ENCODE measurements at places on chromosomes 3 and 15.
A peak's percentile ranks its signal among the peaks of the same experiment; 100 is the strongest.

GRCh38 chr15:61915640-61916039 is 144.6 kb downstream of the VPS13C start:
- no peak for DNase-seq

GRCh38 chr3:183490211-183490601 is 61.8 kb upstream of the MCF2L2 start:
- no peak for DNase-seq

DNA sequence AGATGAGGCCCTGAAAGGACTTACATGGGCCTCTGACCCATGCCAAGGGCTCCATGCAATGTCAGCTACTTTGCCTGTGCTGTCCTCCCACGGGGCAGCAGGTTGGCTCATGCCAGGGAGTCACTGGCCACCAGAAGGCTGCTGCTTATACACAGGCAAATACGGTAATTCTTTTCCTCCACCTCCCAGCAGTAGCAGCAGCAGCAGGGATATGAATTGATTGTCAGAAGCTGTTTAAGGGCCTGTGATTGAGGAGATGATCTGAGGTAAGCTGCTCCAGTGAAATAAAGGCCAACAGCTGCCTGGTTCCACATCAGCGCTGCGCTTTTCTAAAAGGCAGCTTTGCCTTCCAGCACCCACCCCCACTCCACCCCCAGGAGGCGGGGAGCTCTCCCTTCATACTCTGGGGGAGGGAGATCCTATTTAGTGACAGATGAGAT is 250.5 kb downstream of the SHQ1 start:
- DNase-seq, result peak; percentile 19

DNA sequence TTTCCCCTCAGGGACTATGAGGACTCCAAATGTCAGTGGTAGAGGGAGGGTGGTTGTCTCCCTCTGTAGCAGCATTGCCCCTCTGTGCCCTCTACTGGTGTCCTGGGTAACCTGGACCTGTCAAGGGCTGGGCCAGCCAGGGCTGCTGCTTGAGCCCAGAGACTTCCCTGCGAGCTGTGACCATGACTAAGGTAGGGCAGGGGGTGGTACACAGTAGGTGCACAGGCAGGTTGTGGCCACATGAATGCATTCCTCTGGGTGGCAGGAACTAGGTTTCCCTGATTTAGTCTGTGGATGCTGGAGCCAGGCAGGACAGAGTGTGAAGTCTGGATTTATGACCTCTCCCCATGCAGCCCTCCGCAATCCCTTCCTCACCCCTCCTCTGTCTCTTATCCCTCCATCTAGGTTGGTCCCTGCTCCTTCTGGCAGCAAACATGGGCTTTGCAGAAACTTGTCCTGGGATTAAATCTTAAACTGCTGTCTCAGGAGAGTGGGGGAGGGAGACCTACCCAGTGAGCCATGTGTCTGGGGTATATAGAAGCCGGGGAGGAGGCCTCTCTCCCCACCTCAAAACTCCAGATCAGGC is 8.7 kb upstream of the SEMA3F start:
- peak; percentile 44 for DNase-seq

GRCh38 chr15:74723754-74724334 is 1.5 kb downstream of the CYP1A1 start:
- peak; percentile 74 for DNase-seq

- peak; percentile 25 for DNase-seq
Measured at GRCh38 chr15:86735247-86736040, 655.8 kb downstream of the AGBL1 start.

- DNase-seq, result no peak
Measured at GRCh38 chr15:77347197-77347596, 72.7 kb downstream of the PEAK1 start.

- DNase-seq, result peak; percentile 6
Measured at GRCh38 chr15:50066202-50066601, 52.8 kb downstream of the ATP8B4 start.

GRCh38 chr3:99366663-99367429 is 271.5 kb upstream of the COL8A1 start:
- peak; percentile 15 for DNase-seq

DNA sequence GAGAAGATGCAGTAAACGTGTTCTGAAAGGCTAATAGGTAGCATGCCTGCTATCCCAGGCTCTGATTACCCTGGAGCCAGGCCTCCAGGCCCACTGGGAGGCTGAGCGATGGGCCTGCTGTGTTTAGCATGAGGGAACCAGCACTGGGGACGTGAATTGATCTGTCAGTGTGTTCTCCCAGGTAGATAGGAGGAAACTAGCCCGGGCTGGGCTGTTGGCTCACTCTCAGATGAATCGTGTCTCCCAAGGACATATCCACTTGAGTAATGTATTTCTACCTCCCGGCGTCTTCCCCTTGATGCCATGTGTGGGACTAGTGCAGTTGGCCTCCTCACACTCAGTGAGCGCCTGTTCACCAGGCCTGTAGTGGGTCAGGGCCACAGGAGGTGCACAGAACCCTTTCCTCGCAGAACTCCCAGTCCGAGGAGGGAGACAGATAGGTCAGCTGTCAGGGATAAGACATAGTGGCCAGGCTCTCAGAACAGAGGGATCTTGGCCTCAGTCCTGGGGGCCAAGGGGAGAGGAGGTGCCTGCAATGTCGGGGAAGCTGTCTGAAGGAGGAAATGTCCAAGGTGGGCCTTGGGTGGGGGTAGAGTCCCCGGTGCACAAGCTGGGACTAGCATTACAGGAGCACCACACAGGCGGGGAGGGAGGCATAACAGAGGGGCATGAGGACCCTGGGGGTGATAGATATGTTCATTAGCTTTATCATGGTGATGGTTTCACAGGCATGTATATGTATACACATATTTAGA is 111.7 kb downstream of the DNAJB8 start:
- DNase-seq, result no peak

DNA sequence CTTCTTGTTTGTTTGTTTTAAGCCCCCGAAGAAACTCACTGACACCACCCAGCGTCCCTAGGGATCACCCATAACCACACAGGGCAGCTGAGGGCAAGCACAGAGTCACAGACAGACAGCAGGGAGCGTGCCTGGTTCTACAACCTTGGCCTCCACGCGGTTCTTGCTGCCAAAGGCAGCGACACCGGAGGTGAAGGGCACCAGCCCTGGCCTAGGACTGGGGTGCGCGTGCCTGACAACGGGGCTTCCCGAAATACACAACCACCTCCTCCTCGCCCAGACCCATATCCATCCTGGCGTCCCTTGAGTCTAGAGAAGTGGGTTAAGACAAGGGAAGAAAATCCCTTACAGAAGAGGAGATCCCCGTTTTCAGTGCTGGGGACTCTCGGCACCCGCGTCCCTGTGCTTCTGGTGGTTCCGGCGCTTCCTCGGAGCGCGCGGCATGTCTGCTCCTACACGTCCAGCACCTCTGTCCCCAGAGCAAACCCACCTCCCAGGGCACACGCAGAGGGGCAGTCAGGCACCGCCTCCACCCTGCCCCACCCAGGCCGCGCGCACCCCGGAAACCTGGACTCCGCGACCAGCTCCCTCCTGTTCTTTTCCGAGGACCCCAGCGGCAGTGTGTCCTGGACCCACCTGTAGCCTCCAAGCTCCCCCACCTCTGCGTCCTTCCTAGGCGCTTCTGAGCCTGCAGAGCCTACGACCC is 911 bp downstream of the RFTN1 start:
- DNase-seq, result no peak

GRCh38 chr15:69058830-69059556 is 44.5 kb downstream of the NOX5 start:
- peak; percentile 92 for DNase-seq

Measured in MCF 10A (cell line).